ENCODE measurements at places on chromosomes 16 and 17.
A peak's percentile ranks its signal among the peaks of the same experiment; 100 is the strongest.

GRCh38 chr17:62871291-62871690 is 63.2 kb upstream of the MARCHF10 start:
- DNase-seq: no peak

- peak; percentile 25 for DNase-seq
These were observed 40.8 kb downstream of the RNF157 start for GRCh38 chr17:76199469-76199868.

DNA sequence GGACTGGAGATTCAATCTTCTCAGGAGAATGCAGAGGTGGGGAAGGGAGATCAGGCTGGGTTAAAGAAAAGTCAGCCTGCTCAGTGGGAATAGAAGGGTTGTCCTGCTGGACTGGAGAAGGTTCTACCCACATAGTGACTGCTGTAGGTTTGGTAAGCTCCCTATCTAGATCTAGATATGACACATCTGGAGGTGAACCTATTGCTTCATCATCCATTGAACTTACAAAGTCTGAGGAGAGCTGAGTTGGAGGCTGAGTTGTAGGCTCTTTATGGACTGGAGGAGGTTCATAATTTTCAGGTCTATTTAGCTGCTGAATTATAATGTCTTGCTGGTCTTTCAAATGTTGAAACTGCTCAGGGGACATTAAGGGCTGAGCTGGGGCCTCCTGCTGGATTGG is 46.0 kb upstream of the NF1 start:
- DNase-seq: no peak

GRCh38 chr17:73769479-73769878 is 125.2 kb upstream of the SDK2 start:
- no peak for DNase-seq

- no peak for DNase-seq
These were observed 13.1 kb upstream of the BCAR1 start for GRCh38 chr16:75264457-75264998.

DNA sequence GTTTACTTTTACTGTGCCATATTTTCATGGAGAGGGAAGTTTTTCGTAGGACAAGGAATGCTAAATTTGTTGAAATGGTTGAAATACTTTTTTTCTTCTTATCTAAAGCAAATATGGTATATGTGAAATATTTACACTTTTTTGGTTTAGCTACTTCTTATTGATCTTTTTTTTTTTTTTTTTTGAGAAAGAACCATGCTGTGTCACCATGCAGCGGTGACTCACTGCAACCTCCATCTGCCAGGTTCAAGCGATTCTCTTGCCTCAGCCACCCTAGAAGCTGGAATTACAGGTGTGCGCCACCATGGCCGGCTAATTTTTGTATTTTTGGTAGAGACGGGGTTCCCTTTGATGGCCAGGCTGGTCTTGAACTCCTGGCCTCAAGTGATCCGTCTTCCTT is 100.5 kb downstream of the FTO start:
- DNase-seq: no peak

DNA sequence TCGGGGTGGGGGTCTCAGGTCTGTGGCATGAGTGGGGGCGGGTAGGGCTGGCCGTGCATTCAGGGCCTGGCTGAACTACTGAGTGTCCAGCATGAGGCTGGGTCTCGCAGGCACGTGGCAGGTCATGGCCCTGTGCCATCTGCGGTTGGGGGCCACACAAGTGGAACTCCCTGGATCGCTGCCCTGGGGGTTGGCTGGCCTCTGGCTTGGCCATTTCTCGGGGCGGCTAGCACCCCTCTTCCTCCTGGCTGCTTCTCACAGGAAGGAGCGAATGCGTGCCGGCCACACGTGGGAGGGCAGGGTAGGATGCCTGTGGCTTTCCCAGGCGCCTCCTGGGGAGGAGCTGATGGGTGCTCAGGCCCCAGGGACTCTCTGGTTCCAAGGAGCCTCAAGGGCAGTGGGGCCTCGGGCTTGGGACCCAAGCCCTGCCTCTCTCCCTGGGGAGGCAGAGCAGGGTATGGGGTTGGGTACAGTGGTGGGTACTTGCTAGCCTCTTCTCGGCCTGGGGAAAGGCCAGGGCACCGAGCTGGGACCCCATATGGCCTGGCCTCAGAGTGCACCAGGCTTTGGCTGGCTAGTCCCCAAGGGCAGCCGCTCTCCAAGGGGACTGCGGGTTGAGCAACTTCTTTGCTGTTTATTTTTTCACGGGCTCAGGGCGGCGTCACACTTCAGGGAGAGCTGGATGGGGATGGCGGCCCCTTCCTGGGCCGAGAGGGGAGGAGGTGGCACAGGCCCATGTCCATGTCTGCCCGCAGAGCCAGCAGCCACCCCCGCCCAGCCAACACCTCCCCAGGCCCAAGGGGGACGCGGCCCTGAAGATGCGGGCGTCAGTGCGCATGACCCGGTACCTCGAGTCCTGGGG is 37.5 kb downstream of the ADCY7 start:
- no peak for DNase-seq

GRCh38 chr17:67258821-67259468 is 13.9 kb upstream of the HELZ start:
- no peak for DNase-seq

GRCh38 chr17:65733314-65733713 is 171.9 kb upstream of the AXIN2 start:
- no peak for DNase-seq

- DNase-seq: no peak
These were observed 621 bp downstream of the SDR42E1 start for GRCh38 chr16:82010649-82011048.

- no peak for DNase-seq
These were observed 151.6 kb downstream of the SOCS1 start for GRCh38 chr16:11104168-11105037.

- DNase-seq: no peak
These were observed 4.0 kb downstream of the WNK4 start for GRCh38 chr17:42784409-42784808.

- DNase-seq: no peak
These were observed 1.5 kb upstream of the SREBF1 start for GRCh38 chr17:17837966-17838962.

DNA sequence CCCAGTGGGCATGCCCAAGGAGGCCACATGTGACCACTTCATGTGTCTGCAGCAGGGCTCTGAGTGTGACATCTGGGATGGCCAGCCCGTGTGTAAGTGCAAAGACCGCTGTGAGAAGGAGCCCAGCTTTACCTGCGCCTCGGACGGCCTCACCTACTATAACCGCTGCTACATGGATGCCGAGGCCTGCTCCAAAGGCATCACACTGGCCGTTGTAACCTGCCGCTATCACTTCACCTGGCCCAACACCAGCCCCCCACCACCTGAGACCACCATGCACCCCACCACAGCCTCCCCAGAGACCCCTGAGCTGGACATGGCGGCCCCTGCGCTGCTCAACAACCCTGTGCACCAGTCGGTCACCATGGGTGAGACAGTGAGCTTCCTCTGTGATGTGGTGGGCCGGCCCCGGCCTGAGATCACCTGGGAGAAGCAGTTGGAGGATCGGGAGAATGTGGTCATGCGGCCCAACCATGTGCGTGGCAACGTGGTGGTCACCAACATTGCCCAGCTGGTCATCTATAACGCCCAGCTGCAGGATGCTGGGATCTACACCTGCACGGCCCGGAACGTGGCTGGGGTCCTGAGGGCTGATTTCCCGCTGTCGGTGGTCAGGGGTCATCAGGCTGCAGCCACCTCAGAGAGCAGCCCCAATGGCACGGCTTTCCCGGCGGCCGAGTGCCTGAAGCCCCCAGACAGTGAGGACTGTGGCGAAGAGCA is 4.4 kb downstream of the WFIKKN2 start:
- no peak for DNase-seq

- DNase-seq: no peak
These were observed 2.5 kb downstream of the TAC4 start for GRCh38 chr17:49845321-49845720.

GRCh38 chr16:64365448-64365931 is 756.4 kb downstream of the CDH11 start:
- no peak for DNase-seq

DNA sequence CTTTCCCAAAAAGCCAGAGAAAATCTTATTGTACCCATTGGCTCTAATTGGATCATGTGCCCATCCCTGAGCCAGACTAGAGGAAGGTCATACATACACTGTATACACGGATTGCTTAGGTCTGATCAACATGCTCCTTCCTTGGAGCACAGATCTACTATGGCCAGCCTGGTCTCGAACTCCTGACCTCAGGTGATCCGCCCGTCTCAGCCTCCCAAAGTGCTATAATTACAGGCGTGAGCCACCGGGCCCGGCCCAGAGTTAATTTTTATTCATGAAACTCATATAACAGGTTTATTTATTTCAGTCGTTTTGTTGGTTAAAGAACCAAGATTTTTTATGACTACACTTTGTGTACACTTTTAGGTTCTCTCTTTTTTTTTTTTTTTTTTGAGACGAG is 1.2 kb upstream of the TAOK1 start:
- no peak for DNase-seq

DNA sequence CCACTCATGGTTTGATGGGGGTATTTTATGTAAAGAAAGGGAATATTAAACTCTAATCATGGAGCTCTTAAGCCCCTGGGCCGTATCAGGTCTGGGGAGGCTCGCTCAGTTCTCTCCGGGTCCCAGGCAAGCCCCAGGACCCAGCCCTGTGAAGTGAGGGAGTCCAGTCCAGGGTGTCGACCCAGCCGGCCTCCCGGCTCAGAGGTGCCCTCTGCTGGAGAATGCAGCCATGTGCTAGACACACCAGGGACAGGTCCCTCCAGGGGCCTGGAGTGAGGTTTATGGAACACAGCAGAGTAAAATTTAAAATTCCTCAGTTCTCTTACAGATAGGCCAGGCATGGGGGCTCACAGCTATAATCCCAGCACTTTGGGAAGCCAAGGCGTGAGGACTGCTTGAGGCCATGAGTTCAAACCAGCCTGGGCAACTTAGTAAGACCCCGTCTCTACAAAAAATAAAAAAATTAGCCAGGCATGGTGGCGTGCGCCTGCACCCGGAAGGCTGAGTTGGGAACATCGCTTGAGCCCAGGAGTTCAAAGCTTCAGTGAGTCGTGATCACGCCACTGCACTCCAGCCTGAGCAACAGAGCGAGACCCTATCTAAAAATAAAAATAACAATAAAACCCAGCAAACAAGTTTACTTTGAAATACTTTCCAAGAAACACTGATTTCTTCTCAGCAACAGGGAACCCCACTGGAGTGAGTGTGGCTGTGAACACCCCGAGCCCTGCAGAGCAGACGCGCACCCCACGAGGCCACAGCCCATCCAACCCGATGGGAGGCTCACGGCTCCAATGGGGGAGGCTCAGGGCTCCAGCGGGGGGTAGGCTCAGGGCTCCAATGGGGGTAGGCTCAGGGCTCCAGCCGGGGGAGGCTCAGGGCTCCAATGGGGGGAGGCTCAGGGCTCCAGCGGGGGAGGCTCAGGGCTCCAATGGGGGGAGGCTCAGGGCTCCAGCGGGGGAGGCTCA is 72.2 kb downstream of the ZNF778 start:
- peak; percentile 61 for DNase-seq

GRCh38 chr17:81050645-81051625 is 16.0 kb downstream of the BAIAP2 start:
- no peak for DNase-seq

DNA sequence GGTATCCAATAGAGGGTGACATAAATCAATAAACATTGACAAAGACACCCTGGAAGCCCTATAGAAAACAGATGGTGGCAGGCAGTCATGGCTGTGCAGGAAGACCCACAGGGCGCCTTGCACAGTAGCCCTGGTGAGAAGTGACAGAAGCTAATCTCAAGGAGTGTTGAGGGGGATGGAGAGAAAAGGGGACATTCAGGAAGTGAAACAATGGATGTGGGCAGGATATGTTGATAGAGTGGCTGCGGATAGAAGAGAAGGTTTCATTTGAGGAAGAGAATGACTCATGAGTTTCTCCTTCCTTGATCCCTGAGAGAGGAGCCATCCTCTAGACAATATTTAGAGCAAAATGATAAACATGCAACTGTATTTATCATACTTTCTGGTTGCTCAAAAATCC is 468.8 kb upstream of the HSBP1 start:
- DNase-seq: no peak

DNA sequence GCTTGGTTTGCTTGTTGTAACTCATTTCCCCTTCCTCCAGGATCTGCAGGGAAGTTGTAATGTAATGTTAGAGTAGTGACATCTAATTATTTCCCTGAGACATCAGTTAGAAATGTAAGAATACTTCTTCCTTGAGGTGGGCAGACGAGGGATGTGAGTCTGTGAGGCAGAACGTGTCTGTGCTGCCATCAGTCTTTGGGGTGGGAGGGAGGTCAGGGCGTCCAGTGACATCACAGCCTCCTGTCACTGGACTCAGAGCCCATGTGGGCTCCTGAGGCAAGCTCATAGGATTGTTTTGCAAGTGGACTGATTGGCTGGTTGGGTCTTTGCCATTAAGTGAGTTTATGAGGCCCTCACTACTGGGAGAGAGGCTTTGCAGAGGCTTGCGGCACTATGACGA is 188.8 kb downstream of the CCDC182 start:
- no peak for DNase-seq

GRCh38 chr17:2050300-2051060 is 4.4 kb upstream of the HIC1 start:
- peak; percentile 45 for DNase-seq

GRCh38 chr17:40794466-40794865 is 5.3 kb downstream of the KRT28 start:
- DNase-seq: no peak

GRCh38 chr17:38476549-38476948 is 48.3 kb downstream of the ARHGAP23 start:
- DNase-seq: no peak

DNA sequence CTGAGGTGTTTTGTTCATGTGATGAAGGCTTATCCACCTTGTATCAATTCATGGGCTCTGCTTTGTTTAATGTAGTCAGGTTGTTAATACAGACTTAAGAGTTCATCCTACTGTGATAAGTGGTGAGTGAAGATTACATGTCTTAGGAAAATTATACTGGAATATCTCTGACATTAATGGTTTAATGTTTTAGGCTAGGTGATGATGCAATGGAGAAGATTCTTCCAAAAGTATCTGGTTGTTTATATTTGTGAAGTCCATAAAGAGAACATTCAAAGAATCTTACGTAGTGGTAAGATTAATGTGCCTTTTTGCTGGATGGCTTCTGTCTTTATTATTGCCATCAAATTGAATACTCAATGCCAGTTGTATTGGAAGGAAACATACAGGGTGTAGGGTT is 236.4 kb downstream of the BCAS3 start:
- DNase-seq: no peak

- no peak for DNase-seq
These were observed 6.7 kb upstream of the NUDT16L1 start for GRCh38 chr16:4686497-4687210.
